ENCODE measurements at places on chromosomes 1 and 21.

DNA sequence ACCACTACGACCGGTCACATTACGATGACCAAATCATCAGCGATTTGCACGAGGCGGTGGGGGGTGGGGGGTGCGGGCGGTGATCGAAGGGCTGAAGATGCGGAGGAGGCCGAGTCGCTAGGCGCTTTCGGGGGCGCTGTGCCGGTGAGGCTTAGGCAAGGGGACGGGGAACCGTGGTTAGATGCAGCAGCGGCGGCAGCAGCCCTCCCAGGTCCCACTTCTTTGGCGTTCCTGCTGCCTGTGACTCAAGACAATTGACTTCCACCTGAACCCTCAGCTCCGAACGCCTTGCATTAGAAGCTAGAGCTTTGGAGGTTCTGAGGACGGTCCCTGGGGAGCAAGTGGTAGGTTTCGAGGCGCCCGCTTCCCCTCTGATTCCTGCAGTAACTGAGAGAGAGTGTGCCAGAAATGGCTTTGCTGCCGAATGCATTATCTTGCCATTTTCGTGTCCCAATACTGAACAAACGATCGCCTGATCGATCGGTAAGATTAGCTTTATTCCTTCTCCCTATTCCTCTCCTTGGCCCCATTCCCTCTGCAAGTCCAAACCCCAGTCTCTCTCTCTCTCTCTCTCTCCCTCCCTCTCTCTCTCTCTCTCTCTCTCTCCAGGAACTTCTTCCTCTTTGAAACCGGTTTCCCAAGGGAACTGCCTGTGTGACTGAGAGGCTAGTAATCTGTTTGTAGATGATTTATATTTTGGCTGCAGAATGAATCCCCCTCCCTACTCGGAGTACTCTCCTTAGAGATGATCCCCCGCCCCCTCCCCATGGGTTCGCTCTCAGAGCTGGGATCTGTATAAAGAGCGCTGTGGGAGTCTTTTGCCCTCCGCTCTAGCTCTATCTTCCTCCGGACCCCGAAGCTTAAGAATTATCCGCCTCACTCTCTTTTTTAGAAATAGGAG lies 735 bp upstream of the BRINP3 start:
- no peak for DNase-seq

GRCh38 chr1:220957233-220957605 lies 78.0 kb downstream of the HLX start:
- DNase-seq: peak; percentile 54

- DNase-seq: no peak
Observed at GRCh38 chr21:14706712-14707510, 160.8 kb upstream of the SAMSN1 start.

DNA sequence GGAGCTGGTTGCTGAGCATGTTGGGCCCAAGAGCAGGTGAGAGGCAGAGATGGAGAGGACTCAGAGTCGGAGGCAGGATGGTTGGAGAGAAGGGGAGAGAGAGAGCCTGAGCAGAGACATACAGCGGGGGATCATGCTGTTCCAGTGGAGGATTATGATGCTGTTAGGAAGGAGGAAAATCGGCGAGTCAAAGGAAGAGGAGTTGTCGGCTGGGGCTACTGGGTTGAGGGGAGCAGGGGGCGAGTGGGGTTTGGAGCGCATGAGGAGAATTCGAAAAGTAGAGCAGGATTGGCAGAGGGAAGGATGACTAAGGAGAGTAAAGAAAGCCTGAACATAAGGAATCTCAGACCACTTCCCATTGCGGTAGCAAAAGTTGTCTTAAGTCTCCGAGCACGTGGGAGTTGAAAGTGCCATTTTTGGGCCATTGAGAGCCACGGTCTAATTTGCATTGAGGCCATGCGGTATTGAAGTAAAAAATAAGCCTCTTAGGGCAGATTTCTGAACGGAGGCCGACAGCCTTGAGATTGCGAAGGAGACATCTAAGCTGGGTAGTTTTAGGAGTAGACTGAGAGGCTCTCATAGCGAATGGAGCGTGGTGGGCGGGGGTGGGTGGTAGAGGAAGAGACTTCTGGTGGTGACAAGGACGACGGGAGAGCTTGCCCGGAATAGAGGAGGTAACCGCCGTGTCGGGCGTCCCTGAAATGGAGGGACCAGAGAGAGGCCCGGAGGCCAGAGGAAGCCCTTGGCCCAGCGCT lies 140.4 kb upstream of the ETV3 start:
- DNase-seq: no peak

DNA sequence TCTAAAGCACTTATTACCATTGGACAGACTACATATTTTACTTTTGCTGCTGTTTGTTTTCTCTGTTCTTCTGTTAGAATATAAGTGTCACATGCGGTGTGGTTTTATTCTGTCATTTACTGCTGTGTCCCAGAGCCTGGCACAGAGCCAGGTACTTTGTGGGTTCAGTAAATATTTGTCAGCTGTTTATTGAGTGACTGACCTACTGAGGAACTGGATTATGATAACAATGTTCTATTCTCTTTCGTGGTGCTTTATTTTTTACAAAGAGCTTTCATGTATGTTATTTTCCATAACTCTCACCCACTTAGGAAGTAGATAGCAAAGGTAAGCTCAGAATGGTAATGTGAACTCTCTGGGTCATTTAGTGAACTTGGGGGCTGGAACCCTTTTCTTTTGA lies 118.8 kb downstream of the RWDD3 start:
- DNase-seq: no peak

DNA sequence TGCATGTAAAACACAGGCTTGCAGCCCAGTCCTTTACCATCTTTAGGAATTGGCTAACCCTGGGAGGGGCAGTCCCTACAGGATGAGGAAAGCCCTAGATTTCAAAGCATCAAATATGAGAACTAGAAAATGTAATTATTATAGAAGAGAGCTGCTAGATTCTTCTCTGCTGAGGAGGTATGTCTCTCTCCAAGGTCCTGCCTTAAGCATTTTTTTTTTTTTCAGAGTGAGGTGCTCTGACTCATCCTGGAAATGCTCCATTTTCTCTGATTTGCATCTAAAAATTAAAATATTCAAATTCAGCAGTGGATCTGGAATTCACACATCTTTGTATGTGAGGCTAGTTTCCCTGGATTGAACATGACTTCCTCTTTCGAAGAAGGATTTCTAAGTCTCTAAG lies 149.8 kb downstream of the ZNF648 start:
- DNase-seq: no peak

DNA sequence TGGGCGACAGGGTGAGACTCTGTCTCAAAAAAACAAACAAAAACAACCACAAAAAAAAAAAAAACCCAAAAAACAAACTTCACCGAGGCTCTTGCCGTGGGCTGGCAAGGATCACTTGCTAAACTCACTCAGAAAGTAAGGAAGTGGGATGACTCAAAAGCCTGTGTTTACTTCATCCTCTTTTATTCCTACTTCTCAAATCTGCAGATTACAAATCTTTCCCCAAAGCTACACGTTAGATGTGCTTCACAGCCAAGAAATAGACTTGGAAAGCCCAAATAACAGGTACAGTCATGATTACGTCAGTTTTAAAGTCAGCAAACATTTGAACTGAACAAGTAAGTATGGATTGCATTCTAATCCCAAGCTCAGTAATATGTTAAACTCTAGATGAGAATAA lies 359.3 kb downstream of the ADGRL2 start:
- DNase-seq: no peak

DNA sequence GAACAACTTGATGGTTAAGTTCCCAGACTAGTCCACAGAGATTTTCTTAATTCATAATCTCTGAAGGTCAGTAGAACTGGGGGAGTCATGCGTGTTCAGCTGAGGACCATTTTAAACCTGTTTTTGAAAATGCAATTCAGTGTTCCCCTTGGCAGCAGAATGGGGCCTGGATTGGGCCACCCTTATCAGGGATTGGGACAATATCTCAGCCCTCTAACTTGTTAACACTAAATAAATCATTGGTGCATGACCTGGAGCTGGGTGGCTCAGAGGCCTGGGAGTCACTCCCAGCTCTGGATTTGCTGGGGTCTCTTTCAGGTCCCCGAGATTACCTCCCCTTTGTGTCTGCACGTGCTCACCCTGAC lies 55.3 kb downstream of the MRPS6 start:
- no peak for DNase-seq

GRCh38 chr21:38913120-38913892 lies 107.6 kb downstream of the ETS2 start:
- DNase-seq: peak; percentile 76

GRCh38 chr1:187042538-187042937 lies 213.8 kb downstream of the PLA2G4A start:
- DNase-seq: no peak

GRCh38 chr1:228490120-228491078 lies 3.2 kb downstream of the RNF187 start:
- DNase-seq: no peak

DNA sequence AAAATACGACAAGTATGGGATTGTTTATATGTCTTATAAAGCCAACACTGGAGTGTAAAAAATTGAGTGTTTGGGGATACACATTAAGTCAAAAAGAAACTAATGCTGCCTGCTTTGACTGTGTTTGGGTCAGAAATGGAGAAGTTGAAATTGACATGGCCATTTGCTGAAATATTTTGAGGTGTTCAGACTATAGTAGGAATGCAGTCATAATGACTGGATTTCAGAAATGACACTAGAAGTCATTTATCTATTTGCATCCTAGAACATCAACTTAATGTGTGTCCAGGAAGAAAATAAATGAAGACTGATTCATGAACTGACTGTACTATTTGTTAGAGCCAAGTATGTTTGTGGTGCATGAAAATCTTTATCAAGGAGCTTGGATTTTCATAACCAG lies 28.4 kb downstream of the RASAL2 start:
- DNase-seq: no peak

GRCh38 chr1:54559111-54559548 lies 11.1 kb downstream of the ACOT11 start:
- DNase-seq: no peak

DNA sequence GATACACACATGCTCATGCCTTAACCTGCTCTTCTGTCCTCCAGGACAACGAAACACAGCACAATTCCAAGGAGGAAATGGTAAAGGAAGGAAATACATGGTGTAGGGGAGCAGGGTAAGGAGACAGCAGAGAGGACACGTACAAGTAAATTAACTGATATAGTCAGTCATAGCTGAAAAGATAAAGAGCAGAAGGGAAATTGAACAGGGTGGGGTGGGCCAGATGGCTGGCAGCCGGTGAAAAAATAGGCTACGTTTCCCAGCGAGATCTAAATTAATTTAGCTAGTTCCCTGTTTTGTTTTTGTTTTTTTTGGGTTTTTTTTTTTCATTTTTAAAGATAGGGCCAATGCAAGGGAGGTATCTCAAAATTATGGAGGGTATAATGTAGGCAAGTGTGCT lies 109.2 kb downstream of the FAM78B start:
- no peak for DNase-seq

GRCh38 chr1:32774950-32775634 lies 42.1 kb downstream of the YARS1 start:
- DNase-seq: no peak

DNA sequence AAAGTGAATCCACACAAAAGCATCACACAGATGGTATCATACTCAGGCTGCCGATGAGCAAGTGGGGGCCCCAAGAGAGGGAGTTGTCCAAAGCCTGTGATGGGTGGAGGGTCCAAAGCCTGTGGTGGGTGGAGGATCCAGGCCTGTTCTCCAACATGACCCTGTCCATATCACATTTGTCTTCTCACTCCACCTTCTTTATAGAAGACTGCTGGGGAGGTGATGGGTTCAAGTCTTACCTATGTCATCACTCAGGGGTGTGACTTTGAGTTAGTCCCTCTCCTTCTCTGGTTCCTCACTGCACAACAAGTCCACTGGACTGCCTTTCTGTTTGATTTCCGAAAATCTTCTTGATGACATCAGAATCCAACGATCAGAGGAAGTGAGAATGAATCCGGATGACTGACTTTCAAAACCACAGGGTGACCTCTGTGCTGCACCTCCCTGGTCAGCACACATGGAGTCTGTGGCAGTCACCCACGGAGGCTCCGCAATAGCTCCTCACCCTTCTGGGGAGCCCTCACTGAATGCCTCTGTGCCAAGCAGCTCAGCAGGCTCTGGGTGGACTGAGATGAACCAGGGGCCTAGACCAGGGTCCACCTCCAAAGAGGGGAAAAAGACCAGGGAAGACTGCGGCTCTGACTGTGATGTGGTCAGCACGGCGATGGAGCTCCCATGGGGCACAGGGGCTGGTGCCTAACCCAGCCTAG lies 166.8 kb downstream of the HIVEP3 start:
- DNase-seq: no peak

- no peak for DNase-seq
Observed at GRCh38 chr21:42523941-42524340, 10.3 kb downstream of the SLC37A1 start.

- no peak for DNase-seq
Observed at GRCh38 chr1:162094271-162094670, 24.8 kb downstream of the NOS1AP start.

DNA sequence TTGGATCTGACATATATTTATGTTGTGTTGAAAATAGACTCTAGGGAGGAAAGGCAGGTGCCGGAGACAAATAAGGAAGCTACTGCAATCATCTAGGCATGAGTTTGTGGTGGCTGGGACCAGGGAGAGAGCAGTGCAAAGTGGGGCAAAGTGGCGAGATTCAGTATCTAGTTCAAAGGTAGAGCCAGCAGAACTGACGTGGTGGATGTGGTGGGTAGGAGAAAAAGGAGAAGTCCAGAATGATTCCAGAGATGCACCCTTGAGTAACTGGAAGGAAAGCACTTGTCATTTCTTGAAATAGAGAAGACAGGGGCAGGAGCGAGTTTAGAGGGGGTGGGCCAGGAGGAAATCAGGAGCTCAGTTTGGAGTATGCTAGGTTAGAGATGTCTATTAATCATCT lies 275.2 kb downstream of the KAZN start:
- no peak for DNase-seq

- DNase-seq: no peak
Observed at GRCh38 chr1:110798691-110799256, 74.2 kb upstream of the CD53 start.

- peak; percentile 45 for DNase-seq
Observed at GRCh38 chr1:78145105-78145580, 99.4 kb downstream of the GIPC2 start.

DNA sequence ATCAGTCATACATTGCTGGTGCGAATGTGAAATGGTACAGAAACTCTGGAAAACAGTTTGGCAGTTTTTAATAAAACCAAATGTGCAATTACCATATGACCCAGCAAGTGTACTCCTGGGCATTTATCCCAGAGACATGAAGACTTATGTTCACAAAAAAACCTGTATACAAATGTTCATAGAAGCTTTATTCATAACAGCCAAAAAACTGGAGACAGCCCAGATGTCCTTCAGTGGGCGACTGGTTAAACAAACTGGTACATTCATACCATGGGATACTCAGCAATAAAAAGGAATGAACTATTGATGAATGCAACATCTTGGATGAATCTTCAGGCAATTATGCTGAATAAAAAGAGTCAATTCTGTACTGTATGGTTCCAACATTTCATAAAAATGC lies 97.8 kb downstream of the DTL start:
- DNase-seq: no peak
